Purkinje cell (primary cell): ENCODE measurements at places on chromosomes 6 and 20. TPM values are rescaled to one million over a fixed set of nuclear protein-coding genes. Genes with fewer than 3 reads are reported as not detected.

The RGS17 gene
- polyA plus RNA-seq = 3.1 and 5.8 TPM in 2 replicates

The REM1 gene
- polyA plus RNA-seq = not detected in 2 replicates

The TSBP1 gene
- not detected in 2 replicates for polyA plus RNA-seq

The PRDM13 gene
- polyA plus RNA-seq = not detected in 2 replicates

The FERMT1 gene
- 0.31 TPM in 1 of 2 replicates, not detected in the other for polyA plus RNA-seq

The PI16 gene
- polyA plus RNA-seq = not detected in 2 replicates

The TMEM14A gene
- polyA plus RNA-seq = 560 and 744 TPM in 2 replicates
